ENCODE measurements at places on chromosomes 12 and 14.

- peak; percentile 88 for DNase-seq
Observed at GRCh38 chr12:1795785-1796514, 24.4 kb upstream of the LRTM2 start.

GRCh38 chr14:91354221-91354916 is 63.3 kb downstream of the CCDC88C start:
- DNase-seq, result no peak

- no peak for DNase-seq
Observed at GRCh38 chr14:23112359-23113178, 6.5 kb downstream of the CEBPE start.

DNA sequence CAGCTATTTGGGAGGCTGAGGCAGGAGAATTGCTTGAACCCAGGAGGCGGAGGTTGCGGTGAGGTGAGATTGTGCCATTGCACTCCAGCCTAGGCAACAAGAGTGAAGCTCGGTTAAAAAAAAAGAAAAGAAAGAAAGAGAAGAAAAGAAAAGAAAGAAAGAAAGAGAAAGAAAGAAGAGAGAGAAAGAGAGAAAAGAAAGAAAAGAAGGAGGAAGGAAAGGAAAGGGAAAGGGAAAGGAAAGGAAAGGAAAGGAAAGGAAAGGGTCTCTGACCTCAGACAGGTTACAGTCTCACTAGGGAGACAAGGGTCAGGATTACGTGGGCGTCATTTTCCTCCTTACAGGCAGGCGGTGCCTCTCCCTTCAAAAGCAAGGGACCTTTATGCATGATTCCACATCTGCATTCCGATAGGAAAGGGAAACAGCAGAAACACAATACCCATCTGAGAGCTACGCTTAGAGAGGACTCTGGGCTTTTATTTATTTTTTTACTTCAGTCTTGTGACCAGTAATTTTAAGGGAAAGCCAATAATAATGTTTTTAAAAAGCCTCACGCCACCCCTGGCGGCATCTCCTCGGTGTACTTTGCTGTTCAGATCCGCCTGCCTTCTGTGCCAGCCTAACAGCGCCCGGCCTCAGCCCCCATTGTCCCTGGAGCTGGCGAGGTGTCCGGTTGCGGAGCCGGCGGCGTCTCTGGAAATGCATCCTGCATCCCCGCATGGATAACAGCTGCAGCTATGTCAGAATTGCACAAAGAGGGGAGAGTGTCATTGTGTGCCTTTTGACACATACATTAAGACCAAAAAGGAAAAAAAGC is 945 bp upstream of the HIP1R start:
- no peak for DNase-seq
